ENCODE measurements at places on chromosomes 13 and 19.

DNA sequence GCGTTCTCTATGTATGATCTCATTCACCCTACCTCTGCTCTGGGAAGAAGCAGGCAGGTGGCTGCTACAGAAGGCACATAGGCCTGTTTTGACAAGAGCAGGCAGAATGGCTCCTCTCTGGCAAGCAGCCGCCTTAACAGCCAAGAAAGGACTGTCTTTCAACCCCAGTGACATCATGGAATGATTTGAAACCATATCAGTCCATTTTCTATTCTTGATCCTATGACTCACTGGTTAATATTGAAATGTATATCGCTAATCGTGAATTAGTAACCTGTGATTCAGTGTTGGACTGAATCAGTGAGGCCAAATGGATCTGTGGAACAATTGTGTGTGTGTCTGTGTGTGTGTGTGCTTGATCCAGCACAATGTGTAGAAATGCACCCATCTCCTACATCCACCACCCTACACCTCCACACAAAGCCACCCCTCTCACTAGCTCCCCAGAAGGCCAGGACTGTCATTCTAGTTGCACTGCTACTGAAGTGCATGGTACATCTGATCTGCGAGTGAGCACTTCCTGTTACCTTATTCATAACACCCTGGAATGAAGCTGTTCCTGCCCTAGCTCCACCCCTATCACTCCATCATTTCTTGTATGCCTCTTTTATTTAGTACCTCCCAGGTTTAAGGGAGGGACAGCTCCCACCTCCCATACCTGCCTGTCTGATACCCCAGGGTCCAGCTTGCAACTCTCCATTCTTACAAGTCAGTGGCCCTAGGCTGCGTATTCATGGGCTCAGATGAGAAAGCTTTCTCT lies 460.0 kb downstream of the FOXO1 start:
- DNase-seq = peak; percentile 69

DNA sequence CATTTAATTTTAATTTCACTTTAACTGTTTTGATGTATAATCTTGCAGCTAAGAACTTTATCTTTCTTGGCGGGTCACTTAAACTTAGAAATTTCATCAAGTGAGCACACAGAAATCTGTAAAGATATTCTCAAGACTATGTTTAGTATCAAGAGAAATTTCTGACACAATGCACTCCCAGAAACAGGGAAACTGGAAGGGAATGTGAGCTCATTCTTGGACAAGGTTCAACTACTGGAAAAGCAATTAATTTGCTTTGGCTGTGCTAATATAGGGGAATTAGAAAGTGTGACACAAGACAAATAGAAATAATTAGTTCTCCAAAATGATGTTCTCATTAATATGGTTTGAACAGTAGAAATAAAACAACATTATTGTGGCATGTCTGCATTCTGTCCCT lies 402.3 kb downstream of the DACH1 start:
- no peak for DNase-seq

GRCh38 chr13:73579574-73580274 lies 520.9 kb downstream of the KLF5 start:
- no peak for DNase-seq

DNA sequence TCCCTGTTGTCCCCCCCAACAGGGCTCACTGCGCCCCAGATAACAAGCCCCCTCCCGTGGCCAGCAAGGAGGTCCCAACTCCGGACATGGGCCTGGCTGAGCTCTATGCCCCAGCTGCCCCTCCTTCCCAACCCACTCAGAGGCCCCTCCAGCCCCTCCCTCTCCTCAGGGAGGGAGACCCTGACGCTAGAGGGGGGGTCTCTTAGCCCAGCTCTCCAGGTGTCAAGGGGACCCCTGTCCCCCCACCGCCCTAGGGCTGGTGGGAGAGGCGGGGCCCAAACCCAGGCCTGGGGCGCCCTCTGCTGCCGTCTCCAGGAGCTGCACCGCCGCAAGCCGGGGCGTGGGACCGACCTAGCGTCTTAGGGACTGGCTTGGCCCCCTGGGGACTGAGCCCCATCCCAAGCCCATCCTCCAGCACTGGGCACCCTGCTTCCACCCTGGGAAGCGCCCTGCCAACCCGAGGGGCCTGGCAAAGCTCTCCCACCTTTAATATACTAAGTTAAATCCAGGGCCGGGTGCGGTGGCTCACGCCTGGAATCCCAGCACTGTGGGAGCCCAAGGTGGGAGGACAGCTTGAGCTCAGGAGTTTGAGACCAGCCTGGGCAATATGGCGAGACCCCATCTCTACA lies 1.4 kb downstream of the GRIN3B start:
- DNase-seq = peak; percentile 72

DNA sequence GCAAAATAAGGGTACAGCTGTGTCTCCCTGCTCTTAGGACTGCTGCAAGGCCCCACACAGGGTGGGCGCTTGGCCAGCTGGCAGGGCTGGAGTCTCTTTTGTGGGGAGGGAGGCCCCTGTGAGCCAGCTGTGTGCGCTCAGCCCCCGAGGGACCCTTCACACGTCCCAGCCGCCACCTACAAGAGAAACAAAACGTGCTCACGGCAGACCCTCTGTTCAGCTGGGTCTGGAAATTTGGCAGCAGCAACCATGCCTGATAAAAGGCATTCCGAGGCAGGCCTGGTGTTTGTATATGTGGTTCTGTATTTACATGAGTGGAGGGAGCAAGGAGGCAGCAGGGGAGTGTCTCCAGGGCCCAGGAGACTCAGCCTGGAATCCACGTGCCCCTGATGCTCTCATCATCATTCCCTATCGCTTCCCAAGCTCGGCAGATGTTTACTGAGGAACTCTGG lies 49.7 kb downstream of the CRTC1 start:
- no peak for DNase-seq

DNA sequence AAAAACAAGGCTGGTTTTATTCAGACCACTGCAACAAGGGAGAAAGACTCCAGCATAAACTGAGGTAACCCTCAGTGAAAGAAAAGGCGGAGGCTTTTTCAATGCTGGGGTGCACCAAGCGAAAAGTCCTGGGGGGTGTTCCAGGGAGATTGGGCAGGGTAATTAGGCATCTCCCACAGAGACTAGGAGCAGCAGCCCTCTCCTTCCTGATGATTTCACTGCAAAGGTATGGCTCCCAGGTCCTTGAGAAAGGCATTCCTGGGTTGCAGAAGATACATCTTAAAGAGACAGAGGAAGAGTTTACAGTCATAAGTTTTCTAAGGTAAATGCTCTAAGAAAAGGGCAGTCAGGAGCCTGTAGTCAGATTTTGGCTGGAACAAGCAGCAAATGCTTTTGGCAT lies 412.0 kb downstream of the FOXO1 start:
- no peak for DNase-seq

DNA sequence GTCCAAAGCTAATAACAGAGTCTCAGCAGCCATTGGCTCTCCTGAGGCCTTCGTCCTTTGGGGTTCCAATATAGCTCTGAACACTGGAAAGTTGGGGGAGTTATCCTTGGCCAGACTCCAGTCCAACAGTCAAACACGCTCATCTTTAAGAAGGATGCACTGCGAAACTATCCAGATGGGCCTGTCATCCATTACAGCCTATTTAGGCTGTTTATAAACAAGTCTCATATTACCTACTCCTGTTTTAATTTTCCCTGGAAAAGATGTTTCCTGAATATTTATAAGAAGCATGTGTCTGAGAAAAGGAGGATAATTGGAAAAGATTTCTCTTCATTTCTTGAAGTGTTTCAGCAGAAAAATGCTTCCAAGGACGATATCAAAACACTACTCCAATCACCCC lies 170.7 kb downstream of the DCT start:
- no peak for DNase-seq

- no peak for DNase-seq
These were observed 312.0 kb upstream of the TMTC4 start for GRCh38 chr13:100986571-100986970.

DNA sequence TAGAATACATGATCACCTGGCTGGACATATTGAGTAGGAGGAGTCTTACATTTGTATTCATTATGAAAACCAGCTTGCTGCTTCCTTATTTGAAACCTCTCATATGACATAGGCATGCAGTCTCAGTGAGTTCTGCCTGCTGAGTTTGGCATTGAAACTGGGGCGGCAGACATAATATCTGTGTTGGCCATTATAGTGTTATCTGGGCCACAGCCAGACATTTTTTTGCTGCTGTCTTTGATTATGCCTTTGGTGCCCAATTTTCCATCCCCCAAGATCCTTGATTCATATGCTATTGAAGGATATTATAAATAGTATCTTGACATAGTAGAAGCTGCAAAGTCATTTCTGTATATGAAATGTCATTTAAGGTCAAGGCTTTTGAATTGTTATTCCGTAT lies 15.8 kb downstream of the FREM2 start:
- no peak for DNase-seq

GRCh38 chr13:110062077-110062776 lies 244.7 kb downstream of the COL4A1 start:
- DNase-seq = no peak

GRCh38 chr19:40421993-40422747 lies 3.6 kb downstream of the SERTAD1 start:
- no peak for DNase-seq

DNA sequence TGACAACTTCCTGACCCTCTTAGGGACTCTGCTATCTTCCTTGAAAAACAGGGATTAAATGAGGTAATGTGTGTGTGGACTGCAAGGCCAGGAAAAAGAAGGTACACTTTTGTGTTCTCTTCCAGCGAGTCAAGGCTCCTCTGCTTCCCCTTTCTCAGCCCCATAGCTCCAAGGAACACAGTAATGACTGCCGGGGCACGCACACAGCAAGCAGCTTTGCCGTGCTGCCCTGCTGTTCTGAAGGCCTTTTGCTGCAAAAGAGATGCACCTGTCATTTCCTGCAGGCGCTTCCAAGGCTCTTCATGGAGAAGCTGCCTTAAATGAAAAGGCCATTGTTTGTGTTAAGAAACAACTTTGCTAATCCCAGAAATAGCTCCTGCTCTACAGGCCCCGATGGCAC lies 84.6 kb downstream of the CYSLTR2 start:
- DNase-seq = no peak

- no peak for DNase-seq
These were observed 12.5 kb downstream of the CEACAM3 start for GRCh38 chr19:41808663-41809566.

- DNase-seq = no peak
These were observed 223.5 kb upstream of the MAB21L1 start for GRCh38 chr13:35699825-35700510.

DNA sequence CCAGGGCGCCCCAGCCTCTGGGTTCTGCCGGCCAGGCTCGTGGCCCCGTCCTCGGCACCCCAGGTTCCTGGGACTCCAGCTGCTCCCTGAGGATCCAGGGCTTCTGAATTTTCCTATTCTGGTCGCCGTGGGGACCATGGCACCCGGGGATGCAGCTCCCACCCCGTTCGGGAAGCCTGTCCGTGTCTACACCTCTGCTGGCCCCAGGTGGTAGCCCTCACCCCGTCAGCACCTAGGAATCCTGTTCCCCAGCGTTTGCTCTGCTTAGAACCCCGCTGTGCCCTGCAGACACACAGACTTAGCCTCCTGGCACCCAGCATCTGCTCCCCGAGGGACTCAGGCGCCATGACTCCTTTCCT lies 960 bp downstream of the PPFIA3 start:
- no peak for DNase-seq

DNA sequence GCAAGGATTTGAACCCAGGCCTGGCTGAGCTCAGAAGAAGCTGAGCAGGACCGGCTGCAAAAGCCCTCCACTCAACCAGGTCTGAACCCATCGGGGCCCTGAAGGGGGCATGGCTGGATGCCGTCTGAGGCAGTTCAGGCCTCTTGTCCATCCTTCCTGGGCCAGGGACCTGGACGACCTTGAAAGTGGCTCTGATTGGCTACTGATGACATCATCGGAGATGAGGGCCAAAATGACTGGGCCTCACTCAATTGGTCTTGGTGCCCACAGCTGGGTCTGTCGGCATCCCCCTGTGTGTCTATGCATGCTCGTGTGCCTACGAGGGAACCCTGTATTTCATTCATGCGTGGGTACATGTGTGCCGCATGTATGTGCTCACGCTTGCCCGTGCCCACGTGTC lies 71.8 kb downstream of the PTPRS start:
- no peak for DNase-seq

DNA sequence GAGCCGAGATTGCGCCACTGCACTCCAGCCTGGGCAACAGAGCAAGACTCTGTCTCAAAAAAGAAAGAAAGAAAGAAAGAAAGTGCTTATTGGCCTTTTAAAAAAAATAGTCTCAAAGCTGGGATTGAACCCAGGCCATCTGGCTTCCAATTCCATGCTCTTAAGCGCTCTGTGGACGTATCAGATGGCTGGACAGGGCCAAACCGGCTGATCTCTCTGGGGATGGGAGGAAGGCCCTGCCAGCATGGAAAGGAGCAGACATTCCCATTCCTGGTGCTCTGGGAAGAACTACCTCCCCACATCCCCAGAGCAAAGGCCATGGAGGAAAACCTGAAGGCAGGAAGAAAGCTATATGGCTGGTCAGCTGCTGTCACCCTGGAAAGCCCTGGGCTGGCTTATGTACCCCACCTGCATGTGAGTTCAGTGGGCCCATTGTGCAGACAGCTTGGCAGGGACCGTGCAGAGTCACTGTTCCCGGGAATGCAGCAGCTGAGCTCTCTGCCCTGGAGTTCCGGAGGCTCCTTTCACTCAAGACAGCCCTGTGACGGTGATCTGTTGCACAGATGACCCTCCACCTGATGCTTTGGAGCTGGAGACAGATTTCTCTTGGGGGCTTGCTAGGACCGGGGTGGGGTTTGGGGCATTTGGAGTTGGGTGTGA lies 84.3 kb downstream of the SIPA1L3 start:
- DNase-seq = no peak

DNA sequence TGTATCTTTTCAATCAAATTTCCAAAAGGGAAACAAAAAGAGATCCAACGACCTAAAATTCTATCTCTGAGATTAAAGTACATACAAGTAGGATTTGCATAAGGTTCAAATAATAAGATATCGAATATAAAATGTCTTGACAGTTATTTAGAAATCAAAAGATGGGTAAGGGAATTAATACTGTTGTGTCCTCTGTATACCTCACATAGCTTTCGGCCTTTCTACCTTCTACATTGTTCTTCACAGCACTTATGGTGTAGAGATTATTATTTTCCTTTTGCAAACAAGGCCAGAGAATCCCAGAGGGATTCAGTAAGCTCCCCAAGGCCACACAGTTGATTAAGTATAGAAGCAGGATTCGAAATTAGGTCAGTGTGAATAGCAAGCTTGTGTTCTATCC lies 403.6 kb downstream of the SPRY2 start:
- no peak for DNase-seq

DNA sequence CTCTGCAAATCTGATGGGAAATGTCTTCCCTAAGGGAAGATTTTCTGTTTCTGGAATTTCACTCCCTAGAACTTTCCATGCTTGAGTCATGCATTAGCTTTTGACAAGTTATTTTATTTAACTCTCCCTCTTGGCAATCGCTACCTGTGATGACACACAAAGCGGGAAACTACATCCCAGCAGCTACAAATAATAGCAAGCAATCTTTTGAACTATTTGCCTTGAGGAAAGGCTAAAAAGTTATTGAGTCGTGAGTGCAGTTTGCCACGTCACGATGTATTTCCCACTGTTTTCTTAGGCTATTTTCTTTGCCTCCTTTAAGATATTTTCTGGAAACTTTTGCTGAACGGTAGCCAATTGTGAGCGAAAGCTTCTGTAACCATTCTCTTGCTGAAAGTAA lies 353.3 kb upstream of the HTR2A start:
- no peak for DNase-seq

GRCh38 chr19:1512671-1513498 lies at the start of gene ADAMTSL5:
ADAMTSL5 (minus strand) TSS chr19:1513019; CDS start chr19:1510943, 2,076 bp downstream.
- DNase-seq = peak; percentile 55

Data from stimulated activated CD4-positive, alpha-beta T cell treated with anti-CD3 and anti-CD28 coated beads, Interleukin-4, amount 100 ng/mL, for 4 hours (primary cell).